Vagina (tissue), 2 donors: ENCODE measurements at places on chromosomes 1 and 21.

DNA sequence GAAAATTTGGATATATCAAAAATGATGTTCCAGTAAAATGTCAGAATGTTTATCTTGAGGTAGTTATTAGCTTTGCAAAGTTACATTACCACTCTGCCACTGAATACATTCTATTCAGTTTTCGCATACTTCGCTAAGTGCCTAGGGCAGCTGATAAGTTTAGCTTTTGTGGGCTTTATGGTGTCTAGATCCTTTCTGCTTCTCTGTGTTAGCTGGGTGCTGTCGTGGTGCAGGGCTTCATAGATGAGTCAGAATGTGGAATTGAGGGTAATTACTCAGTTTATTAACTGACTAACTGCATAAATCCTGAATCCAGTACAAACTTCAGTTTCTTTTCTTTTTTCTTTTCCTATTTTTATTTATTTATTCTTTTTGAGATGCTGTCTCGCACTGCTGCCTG lies 21.5 kb downstream of the NCAM2 start:
- DNase-seq: no peak

DNA sequence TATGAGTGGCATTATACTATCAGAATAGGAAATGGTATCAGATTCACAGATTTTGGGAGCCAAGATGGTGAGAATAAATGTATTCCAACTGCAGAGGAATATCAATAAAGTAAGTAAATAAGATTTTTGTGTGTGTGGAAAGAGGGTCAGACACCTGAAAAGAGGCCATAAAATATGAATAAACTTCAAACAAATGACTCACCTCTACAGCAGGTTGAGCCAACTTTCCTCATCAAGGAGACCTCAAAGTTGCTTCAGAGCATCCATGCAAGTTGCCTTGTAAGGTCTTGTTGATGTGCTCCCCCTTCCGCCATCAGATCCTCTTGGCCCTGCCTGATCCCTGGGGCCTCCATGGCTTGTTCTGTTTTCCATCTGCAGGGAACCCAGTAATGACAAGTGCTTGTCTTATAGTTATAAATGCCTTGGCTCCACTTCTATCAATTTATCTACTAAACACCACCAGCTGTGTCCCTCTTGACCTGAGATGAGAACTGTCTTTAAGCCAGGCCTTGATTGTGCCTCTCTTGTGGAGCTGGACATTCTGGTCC lies 775.6 kb downstream of the LTN1 start:
- DNase-seq: no peak

DNA sequence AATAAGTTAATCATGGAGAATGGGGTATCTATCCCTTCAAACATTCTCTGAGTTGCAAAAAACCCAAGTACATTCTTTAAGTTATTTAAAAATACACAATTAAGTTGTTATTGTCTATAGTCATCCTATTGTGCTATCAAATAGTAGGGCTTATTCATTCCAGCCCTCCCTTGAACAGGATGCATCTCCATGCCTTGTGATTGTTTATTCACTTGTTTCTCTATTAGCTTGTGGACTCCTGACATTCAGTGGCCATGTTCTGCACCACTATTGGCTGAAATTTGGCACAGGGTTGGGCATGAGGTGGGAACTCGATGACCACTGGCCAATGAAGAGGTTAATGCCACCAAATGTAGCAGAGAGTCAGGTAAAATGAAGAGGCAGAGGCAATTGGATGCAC lies 272.8 kb downstream of the TNR start:
- DNase-seq: no peak

DNA sequence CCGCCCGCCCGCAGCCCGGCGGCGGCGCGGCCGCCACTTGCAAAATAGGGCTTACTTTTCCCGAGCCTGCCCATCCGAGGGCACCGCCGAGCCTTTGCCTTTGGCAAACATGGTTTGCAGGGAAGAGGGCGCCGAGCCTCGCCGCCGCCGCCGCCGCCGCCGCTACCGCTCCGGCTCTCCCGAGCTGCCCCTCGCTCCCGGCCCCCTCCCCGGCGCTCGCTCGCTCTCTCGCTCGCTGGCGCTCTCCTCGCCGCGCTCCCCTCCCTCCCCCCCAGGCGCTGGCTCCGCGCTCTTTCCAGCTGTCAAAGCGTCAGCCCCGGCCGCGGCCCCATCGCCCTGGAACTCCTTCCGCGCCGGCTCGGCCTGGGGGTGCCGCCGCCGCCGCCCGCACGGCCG lies 298 bp downstream of the SSBP3 start:
- no peak for DNase-seq

DNA sequence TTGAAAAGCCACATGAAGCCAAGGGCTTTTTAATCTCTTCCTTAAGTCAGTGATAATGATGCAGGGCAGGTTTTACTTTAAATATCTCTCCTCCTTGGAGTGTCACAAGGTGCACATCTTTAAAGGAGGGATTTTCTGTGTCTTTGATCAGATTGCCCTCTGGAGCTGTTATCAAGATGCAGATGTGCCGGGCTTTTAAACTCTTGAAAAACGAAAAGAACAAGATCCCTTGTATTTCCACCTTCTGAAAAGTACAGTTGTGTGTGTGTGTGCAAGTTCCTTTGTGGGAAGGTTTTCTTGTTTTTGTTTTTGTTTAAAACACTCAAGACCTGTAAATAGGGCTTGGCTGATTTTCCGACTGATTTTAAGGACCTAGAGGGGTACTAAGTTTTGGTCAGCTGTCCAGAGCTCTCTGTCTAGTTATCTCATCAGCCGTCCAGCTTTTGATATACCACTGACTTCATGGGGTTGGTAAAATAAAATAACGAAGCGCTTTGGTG lies 1.6 kb downstream of the MARK1 start:
- DNase-seq: no peak

- no peak for DNase-seq
Measured at GRCh38 chr1:117735045-117735992, 129.5 kb downstream of the TENT5C start.

DNA sequence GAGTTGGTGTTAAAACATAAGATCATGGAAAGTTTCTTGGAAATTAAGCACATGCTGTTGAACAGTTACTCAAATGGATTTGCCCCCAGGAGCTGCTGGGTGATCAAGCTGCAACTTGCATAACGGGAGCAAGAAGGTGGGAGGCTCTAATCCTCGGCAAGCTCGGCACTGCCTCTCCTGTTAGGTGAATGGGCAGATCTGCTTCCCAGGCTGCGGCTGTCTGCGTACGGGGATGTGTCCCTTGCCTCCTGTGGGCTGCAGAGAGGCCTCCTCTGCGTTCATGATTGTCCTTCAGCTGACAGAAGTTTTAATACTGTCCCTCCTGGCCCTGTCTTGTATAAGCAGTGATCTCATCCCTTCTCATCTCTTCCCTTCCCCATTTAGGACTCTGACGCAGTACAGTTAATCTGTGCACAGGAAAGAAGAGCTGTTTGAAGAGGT lies 36.7 kb downstream of the ATP1A1 start:
- DNase-seq: peak; percentile 90

DNA sequence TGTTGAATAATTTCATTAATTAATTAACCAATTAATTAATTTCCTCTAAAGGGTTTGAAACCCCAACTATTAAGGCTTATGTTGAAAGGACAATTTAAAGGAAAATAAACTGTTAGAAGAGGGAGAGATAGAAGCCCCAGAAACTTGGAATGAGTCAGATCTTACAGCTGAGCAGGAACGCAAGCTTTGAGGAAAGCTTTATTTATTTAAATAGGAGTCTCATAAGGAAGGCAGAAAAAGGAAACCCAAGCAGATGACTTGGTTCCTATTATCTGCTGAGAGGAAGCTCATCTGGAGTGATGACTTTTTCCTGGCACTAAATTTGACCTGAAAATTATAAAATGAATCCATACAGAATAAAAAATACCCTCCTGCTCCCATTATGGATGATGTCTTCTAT lies 105.1 kb downstream of the ROR1 start:
- no peak for DNase-seq
